ENCODE measurements at places on chromosomes 1 and 21. TPM values are rescaled to one million over a fixed set of nuclear protein-coding genes. Genes with fewer than 3 reads are reported as not detected.

SPRR2B gene
- total RNA-seq = not detected

UBL4B gene
- not detected for total RNA-seq

IGSF5 gene
- 0.51 TPM for total RNA-seq

WNT4 gene
- total RNA-seq = 0.86 TPM

GJA9 gene
- total RNA-seq = not detected

GMEB1 gene
- 12.2 TPM for total RNA-seq

OR2L3 gene
- total RNA-seq = not detected

NCMAP gene
- not detected for total RNA-seq

DNA sequence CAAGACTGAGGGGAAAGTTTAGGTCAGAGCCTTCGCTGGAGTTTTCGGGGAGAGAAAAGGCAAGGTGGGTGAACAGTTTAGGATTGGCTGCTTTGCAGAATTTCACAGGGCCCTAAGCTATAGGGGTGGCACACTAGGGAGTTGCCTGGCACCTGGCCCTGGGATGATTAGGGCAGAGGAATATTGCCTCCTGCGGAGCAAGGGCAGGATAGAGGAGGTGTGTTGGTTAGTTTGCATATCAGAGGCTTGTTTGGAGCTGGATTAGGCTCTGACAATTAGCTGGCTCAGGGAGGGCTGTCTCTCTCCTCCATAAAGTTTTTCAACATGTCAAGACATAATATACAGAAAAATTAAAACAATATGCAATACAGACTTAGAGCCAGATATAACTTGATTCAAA, 436.4 kb downstream of the DISC1 start:
- no peak for DNase-seq

DNA sequence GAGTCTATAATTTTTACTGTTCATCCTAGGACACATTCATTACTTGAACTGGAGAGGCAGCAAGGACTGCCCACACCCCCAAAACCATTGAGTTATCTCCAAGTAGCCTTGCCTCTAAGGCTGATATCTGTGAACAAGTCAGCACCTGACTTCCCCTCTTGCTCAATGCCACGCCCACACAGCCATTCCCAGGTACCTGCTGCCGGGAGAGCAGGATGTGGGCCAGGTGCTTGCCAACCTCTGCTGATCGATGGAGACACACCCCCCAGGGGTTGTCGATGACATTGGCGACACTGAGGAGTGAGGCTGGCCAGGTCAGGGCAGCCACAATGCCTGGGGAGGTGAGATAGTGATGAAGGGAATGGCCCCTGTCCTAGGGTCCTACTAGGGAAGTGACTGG, 60.1 kb downstream of the TMCO4 start:
- DNase-seq = no peak

GRCh38 chr1:77509051-77509492, 173.4 kb downstream of the ZZZ3 start:
- no peak for DNase-seq

DNA sequence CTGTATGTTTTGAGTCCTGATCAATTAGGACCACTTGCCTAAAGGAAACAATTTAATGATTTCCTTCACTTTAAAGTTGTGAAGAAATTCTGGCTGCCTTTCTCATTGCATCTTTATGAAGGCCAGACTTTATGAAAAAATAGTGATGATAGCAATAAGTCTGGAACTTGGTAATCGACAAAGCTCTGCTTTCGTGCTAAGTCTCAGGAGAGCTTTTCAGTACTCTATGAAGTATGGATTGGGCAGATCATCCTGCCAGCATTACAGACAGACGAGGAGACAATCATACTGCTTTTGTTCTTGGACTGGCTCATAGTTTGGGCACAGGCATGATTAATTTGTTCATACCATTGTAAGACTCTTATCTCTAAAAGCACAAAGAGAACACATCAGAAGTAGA, 45.5 kb upstream of the KCNJ15 start:
- DNase-seq = no peak

GRCh38 chr1:203526572-203526971, 32.6 kb downstream of the OPTC start:
- DNase-seq = no peak

GRCh38 chr1:200274116-200274515, 135.7 kb downstream of the ZNF281 start:
- DNase-seq = no peak

DNA sequence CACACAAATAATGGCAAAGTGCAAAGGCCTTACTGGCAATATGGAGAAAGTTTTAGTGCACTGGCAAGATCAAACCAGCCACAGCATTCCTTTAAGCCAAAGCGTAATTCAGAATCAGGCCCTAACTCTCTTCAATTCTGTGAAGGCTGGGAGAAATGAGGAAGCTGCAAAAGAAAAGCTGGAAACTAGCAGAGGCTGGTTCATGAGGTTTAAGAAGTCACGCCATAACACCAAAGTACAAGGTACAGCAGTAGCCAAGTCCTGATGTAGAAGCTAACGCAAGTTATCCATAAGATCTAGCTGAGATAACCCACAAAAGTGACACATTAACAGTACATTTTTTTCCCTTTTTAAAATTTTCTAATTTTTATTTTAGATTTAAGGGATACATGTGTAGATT, 57.1 kb downstream of the SLC27A3 start:
- no peak for DNase-seq

GRCh38 chr1:46171351-46171750, 3.5 kb upstream of the TSPAN1 start:
- DNase-seq = no peak

- DNase-seq = no peak
These were observed 57.4 kb downstream of the SLC66A1 start for GRCh38 chr1:19369396-19370090.

DNA sequence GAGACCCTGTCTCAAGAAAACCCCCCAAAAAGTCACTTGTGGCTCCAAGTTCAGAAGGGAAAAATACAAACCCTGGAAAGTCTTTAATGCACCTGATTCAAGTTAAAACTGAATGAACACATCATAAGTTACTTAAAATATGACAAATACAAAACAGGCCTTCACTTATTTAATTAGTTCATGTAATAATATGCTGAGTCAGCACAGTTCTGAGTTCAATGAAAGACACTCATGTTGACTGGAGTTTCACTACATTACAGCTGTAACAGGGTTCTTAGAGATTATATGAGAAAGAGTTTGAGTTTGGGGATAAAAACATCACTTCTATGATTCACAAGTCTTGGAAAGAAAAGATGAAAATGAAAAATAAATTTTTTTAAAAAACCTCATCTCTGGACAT, 51.0 kb downstream of the DEGS1 start:
- no peak for DNase-seq

DNA sequence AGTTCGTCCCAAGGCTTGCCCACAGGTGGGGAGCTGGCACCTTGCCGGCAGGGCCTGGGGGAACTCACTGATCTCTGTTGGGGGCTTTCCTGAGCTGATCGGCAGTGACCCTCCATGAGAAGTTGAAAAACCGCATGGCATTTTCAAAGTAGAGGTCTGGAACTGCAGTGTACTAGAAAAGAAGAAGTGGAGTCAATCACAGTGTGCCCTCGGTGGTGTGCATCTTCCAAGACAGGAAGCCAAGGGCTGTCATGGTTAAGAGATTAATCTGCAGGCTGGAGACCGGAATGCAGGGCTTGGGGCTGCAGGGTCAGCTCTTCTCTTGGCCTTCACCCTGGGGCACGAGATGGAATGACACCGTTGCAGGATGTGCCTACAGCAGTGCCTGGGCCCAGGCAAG, 56.8 kb downstream of the ECE1 start:
- no peak for DNase-seq

DNA sequence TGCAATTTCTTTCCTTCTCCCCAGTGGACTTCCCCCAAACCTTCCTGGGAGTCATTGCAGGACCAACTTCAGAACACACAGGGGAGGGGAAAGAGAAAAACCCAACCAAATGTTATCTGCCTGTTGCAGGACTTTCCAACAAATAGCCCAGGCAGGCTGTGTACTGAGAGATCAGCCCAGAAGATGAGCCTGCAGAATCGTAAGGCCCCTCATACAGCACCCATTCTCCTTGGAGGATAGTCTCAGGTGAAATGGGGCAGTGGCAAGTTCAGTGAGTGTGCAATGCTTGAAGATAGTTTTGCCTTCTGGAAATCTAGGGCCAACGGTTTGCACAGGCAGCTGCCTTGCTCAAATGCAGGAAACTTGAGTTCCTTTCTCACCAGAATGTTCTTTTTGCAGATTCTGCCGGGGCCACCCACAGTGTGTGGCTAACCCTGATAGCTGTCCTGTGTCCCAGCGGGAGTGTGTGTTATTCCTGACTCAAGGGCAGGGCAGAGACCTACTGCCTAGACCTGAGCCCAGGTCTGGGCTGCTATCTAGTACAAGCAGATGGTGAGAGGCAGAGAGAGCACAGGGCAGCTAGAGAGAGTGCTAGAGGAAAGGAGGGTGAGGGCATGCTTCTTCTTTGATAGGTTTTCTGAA, 48.8 kb downstream of the GADD45A start:
- no peak for DNase-seq

DNA sequence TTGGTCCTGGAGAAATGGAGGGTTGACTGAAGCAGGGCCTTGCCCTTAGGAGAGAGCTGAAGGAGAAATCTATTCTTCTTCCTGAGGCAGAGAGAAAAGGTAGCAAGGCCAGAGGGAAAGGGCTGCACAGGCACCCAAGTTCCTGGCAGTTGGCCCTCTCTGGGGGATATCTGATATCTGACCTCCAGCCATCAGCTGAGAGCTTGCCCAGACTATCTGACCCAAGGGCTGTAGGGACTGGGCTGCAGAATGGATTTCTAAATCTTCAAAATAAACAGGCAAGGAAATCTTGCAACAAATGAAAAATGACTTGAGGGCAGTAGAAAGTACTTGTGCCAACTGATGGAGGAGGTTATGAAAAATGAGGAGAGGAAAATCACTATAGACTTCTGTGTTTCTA, 498 bp upstream of the CLCA2 start:
- DNase-seq = no peak

DNA sequence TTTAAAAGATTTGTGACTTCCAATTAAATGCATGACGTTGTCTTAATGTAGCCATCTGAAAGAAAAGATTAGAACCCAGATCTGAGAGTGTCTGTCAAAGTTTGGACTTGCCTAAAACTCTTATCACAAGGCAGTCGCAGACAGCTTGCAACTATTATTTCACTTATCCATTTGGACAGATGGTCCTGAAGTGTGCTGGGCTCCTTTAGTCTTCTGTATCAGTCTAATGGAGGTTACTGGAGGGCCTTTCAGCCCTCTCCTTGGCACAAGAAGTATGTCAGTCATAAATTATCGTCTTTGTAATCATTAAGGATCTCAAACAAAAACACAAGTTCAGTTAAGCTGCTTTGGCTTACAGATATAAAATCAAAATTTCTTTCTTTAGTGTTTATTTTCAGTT, 15.5 kb downstream of the PROX1 start:
- DNase-seq = no peak

- no peak for DNase-seq
These were observed 13.9 kb upstream of the KIF14 start for GRCh38 chr1:200634261-200635122.

DNA sequence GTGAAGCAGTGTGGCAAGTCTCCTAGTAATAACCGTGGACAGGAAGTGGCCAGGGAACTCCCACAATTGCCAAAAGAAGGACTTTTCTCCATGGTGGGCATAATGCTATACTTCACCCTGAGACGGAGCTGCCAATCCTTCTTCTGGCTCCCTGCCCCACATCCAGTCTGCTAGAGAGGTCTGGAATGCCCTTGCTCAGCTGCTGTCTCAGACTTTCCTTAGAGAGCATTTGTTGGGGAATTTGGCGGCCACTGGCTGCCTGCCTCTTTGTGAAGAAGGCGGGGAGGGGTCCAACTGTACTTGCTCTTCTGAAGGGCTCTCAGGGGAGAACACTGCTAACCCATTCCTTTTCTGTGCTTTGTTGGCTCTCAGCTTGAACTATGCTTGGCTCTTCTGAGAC, 123.7 kb upstream of the EDN2 start:
- DNase-seq = no peak

GRCh38 chr1:118970451-118970850, 17.7 kb downstream of the TBX15 start:
- no peak for DNase-seq

GRCh38 chr1:47555306-47555705, 117.5 kb downstream of the FOXD2 start:
- no peak for DNase-seq

DNA sequence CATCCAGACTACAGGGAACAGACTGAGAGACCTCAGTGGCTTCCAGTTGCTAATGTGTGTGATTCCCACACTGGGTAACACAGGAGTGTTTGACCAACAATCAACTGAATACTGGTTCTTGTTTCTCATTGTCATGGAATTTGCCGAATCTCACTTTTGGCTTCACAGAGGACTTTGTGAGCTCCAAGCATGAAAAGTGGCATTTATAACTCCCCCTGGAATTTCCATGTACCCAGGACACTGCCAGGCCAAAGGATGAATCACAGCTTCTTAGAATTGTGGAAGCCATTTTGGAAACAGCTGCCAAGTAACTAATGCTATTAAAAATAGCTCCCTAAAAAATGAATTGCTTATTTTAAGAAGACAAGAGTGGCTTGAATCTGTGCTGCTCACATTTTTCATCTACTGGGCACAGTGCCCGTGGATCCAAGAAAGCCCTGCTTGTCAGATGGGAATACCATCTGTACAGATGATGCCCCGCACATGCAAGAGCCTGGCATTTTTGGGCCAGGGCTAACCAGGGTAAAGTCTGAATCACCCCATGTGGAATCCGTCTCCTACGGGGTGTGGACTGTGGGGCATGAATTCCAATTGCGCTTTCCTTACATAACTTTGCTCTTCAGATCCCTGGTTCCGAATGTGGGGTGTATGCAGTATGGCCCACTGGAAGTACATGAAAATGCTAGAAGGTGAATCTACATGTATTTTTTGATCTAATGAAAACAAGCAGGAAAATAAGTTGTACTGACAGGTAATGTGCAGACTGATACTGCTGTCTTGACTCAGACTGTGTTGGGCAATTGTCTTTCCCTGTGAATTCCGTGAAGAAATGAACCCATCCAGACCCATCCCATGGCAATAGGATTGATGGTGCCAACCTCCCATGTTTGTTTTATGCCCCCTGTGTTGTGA, 487.3 kb downstream of the SIPA1L2 start:
- DNase-seq = peak; percentile 9

GRCh38 chr1:83761167-83762038, 237.5 kb downstream of the TTLL7 start:
- no peak for DNase-seq

DNA sequence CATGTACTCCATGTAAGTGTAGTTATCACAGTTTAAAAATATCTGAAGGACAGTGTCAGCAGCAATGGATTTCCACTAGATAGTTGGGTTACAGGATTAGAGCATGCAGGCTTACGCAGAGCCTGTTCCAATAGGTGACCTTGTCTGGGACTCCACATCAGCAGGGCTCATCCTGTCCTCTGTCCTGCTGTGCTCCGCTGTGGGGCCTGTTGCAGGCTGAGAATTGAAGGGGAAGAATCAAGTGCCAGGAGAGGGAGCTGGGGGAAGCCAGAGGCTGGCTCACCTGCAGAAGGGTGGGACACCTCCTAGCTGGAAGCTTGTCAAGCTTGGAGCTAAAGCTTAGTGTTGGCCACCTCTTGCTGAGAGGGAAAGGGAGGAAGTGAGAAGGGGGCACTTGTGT, 62.8 kb downstream of the XCL2 start:
- DNase-seq = no peak

- no peak for DNase-seq
These were observed 7.6 kb upstream of the HHAT start for GRCh38 chr1:210321131-210321530.

- peak; percentile 58 for DNase-seq
These were observed 1.2 kb downstream of the MTF2 start for GRCh38 chr1:93080179-93080823.

GRCh38 chr1:10734962-10735544, 61.4 kb downstream of the CASZ1 start:
- no peak for DNase-seq
